ENCODE measurements at places on chromosomes 1 and 21.

GRCh38 chr1:113830039-113830438 lies 17.8 kb upstream of the RSBN1 start:
- no peak for DNase-seq

- DNase-seq = no peak
Observed at GRCh38 chr21:41779659-41780058, 12.8 kb upstream of the RIPK4 start.

- DNase-seq = no peak
Observed at GRCh38 chr1:115507901-115508300, 133.9 kb upstream of the VANGL1 start.

GRCh38 chr1:17194615-17195528 lies 10.1 kb upstream of the PADI1 start:
- DNase-seq = no peak

DNA sequence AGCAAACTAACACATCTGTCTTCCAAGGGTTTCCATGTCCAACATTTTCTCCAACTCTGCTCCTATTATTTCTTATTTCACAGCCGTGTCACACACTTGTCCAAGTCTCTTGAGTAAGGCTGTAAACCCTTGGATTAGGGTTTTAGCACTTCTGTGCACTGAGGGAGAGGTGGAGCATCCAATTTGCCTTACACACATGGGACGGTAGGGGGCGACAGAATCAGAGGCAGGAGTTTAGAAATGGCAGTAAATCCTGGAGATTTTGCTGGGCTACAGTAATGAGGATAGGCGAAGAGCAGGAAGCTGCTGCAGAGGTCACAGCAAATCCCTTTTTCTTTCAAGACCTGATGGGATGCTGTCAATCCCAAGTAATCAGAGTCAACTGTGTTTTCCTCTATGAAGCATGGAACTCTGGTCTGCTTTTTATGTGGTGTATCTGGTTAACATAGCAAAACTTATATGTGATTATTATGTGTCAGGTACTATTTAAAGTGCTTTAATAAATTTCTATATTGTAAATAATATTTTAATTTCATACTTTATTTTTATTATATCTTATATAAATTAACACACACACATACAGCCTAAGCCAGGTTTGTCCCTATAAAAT lies 15.4 kb upstream of the LCE5A start:
- no peak for DNase-seq

DNA sequence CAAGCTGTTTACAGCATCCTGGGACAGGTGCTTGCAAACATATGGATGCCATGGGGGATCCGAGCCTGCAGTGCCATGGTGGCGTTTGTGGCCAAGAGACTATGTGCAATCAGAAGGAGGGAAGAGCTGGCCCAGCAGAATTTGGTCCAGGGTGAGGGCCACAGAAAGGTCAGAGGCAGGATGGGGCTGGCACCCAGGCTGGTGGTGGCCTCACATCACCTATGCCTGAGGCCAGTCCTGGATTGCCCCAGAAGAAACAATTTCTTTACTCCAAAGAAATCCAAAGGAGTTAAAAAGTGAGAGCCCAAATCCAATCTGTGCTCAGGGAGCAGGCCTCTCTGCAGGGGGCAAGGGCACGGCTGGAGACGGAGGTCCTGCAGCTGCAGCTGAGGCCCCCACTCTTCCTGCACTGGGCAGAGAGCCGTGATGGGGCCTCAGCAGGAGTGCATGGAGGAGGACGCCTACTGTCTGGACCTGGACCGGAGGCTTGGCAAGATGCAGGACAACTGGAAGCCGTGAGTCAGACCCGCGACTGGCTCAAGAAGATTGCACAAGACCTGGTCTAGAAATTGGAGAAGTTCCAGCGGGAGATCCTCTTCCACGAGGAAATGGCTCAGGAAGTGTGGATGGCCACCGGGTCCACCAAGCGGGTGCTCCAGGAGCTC lies 163.5 kb downstream of the RYR2 start:
- no peak for DNase-seq

DNA sequence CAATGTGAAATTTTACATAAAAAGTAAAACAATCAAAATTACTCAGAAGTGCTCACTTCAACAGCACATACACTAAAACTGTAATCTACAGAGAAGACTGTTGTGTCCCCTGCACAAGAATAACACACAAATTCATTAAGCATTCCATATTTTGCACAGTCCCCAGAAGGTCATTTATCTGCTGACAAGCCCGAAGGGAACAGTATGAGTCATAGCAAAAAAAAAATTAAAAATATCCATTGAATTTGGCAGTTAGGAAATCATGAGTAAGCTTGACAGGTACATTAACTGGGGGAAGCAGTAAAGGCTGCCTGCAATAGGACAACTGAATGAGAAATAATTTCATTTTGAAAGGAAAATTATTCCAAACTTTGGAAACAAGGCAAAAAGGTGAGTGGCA lies 3.3 kb upstream of the CACYBP start:
- DNase-seq = no peak

- DNase-seq = no peak
Observed at GRCh38 chr1:166939741-166940375, 35.5 kb downstream of the ILDR2 start.

DNA sequence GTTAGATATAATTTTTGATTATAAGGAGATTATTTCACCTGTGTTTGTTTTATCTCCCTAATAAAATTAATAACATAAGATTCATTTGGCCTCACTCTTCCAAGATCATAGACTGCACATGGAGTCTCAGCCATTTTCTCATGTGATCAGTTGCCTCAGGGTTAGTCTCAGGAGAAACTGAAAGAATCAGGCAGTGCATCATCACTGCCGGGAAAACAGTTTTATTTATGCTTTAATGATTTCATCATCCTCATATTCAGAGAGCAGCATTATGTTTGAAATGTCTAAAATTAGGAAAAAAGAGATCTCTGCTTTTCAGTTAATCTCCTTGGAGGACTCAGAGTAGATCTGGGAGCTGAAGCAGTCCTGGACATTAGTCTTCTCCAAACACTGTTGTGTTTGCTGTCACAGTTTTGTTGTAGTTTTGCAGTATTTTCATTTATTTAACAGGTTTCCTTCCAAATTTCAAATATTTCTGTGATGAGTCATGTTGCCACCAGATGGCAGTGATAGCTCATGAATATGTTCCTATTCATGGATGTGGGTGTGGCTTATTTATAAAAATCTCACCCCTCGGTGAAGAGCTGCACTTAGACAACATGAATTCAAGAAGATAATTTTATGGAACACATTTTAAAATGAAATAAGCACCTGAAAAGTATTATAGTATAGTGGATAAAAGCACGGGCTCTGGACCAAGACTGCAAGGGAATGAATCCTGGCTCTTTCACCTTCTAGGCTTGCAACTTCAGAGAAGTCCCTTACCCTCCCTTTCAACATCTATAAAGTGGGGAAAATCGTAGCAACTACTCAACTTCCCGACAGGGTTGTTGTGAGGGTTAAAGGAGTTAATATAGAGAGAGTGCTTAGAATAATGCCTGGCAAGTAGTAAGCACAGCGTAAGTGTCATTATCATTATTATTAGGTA lies 31.2 kb downstream of the CHD1L start:
- peak; percentile 23 for DNase-seq

GRCh38 chr21:16419188-16419921 lies 689.6 kb downstream of the USP25 start:
- DNase-seq = peak; percentile 50

GRCh38 chr1:42730002-42730401 lies 10.0 kb downstream of the CLDN19 start:
- no peak for DNase-seq

GRCh38 chr1:170162459-170163246 lies 16.9 kb downstream of the NTMT2 start:
- DNase-seq = no peak

- no peak for DNase-seq
Observed at GRCh38 chr1:89499320-89499719, 25.3 kb upstream of the LRRC8B start.

DNA sequence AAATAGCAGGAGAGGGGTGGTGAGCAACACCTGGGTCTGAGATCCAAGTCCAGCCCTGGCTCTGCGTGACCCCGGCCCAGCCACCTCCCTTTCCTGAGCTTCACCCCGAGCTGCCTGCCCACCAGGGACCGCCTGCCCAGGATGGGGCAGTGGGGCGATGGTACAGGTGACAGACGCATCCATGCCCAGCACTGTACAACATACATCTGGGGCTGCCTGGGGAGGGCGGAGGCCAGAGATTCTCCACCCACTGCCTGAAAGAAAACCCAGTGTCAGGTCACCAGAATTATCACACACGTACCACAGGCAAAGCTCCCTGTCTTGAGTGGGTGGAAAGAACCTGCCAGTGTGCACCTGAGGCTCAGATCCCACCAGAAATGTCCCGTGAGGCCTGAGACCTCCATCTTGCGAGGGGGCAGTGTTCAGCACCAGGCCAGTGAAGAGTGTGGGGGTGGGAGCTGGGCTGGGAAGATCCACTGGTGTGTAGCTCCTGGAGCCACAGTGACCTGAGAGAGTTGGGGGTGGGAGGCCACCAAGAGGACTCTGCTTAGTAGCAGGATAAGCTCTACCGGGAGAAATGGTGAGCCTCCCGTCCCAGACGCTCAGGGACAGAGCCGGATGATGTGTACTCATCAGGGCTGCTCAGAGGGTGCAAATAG lies 81.5 kb downstream of the DMRTB1 start:
- DNase-seq = no peak

Measured in left renal cortex interstitium (tissue), 4 donors.